Vagina (tissue), 2 donors: ENCODE measurements at places on chromosomes 1 and 21.

DNA sequence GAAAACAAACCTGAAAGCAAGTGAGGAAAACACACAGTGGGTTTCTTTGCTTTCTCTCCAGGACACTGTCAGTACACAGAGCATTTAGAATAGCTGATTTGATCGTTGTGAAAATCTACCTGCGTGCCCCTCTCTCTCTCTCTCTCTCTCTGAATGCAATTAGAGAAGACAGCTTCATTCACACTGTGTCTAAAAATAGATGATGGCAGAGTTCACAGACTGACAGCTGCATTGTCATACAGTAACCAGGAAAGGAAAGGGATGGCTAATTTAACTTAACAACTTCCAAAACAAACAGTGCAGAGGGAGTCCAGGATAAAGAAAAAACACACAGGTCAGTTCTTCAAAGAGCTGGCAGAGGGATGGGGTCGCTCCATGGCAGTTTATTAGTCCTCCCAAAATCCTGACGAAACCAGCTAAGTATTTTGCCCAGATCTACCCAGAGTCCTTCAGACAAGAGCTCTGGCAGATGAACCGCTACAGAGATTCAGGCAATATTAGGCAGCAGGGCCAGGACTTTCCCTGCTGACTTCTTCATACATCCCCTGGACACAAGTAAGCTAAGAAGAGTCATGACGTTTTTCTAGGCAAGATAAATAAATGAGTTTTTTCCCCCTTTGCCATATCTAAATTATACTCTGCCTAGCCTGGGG, 58.9 kb downstream of the WLS start:
- no peak for DNase-seq

DNA sequence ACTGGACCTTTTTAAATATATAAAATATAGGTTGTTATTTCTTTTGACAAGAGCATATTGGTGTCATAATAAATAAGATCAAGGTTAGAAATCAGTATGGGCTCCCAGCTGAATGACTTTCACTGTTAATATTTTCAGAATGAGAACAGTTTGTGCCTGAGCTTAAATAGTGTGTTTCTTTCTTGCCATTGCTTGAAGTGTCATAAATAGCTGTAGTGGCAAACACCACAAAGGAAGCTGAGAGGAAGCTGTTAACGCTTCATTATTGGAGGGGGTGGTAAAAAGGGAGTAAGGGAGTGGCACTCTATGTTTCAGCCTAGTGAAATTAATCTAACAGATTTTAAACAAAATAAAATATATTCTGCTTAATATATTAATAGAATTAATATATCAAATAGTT, 1089.8 kb upstream of the NCAM2 start:
- DNase-seq, result no peak

GRCh38 chr1:22650089-22650693, 2.8 kb upstream of the C1QB start:
- DNase-seq, result no peak

- DNase-seq, result no peak
These were observed 4.0 kb upstream of the HSD3B2 start for GRCh38 chr1:119410961-119411360.

GRCh38 chr1:33880305-33880704, 16.4 kb downstream of the HMGB4 start:
- no peak for DNase-seq

DNA sequence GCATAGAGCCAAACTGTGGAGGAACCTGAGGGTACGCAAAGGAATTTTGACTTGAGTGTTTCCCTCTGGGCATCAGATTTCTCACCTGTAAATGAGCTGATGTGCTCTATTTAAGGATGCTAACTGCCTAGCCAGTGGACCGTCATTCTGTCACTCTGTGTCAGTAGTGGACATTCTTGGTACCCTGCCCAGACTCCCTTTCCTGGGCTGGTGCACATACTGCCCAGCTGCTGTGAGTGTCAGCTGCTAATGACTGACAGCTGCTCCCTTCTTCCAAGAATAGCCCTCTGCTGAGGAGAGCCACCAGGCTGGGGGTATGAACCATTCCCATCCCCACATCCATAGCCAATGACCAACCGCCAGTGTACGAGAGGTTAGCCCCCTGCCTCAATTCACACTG, 193.1 kb upstream of the DAB1 start:
- no peak for DNase-seq

DNA sequence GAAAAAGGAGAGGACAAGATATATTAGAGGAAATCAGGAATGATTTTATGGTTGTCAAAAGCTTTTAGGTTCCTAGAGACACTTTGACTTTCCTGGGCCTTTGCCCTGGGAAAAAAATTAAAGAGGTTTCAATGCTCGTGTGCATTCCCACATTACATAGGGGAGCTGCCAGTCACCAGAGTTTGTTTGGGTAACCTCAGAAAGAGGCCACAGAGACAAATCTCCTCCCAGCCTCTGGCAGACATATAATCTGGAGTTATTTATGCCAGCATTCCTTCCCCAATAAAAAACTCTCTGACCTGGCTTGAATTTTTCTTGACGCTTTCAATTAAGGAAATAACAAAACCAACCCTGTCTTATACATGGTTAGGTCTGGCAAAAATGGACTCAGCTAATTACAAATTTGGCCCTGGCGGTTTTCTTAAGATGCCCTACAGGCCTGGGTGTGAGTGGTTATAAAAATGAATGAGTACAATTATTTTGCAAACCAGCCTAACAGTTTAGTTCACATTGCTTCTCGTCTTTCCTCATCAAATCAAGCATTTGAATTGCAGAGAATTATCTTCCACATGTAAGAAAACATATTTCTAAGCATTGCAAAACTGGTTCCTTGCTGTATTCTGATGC, 63.7 kb downstream of the WLS start:
- no peak for DNase-seq

DNA sequence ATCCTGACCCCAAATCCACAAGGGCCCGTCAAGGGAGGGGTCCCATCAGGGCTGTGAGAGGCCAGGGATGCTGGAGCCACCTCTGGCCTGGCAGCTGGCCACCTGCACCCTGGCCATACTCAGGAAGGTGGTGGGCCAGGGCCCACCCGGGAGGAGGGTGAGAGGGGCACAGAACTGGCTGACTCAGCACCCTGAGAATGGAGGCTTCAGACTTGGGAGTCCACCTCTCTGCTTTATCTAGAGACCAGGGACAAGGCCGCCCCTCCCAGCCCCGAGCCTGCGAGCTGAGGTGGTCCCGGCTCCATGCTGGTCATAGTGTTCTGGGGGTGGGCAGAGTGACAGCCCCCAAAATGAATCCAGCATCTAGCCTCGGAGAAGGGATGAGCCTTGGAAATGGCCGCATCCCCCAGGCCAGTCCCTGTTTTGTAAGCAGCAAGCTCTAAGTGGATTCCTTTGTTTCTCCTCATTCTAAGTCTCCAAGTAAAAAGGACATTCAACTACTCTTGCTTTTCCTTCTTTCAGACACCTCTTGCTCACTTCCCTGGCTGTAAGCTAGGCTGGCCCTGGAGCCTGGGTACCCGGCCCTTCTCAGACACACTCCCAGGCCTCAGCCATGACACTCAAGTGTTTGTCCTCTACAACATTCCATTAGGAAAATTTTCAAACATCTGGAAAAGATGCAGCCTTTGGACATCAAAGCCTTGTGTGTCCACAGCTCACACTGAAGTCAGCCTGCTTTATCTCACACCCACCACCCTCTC, 12.3 kb downstream of the WNT3A start:
- no peak for DNase-seq

- no peak for DNase-seq
These were observed 14.0 kb downstream of the SLC37A1 start for GRCh38 chr21:42527489-42528158.

GRCh38 chr1:171251042-171251951, 3.0 kb downstream of the FMO1 start:
- no peak for DNase-seq

- DNase-seq, result no peak
These were observed 12.3 kb downstream of the AHDC1 start for GRCh38 chr1:27591622-27592021.

DNA sequence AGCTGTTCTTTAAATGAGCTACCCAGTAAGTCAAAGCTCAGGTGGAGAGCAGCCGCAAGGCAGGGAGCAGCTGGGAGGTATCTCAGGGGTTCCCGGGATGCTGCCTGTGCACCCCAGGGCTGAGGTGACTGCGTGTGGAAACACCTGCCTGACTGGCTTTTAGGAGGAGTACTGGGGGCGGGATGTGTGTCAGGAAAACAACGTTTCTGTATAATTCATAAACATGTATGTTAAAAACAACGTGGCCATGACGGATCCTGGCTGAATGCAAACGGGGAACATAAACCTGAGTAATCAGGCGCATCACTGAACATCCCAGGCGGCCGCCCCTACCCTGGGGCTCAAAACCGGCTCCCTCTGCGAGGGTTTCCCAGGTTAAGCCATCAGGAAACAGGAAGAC, 1.5 kb downstream of the C1orf159 start:
- DNase-seq, result no peak

GRCh38 chr1:10522322-10522860, 47.6 kb downstream of the PEX14 start:
- DNase-seq, result no peak

GRCh38 chr1:113567427-113567826, 177.1 kb downstream of the MAGI3 start:
- DNase-seq, result no peak

DNA sequence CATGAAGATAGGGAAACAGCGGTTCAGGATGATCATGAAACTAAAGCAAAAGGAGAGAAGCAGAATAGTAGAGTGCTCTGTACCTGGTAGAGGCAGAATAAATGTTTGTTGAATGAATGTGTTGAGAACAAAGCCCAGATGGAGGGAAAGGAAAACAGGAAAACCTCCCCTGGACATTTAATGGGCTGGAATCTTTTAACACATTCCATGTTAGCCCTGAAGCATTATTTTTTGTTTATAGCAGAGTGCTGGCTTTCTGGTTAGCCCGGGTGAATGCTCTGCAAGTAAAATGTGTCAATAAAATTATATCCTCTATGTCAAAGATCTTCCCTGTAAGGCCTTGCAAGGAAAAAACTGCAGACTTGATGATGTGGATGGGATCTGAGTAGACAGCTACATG, 60.2 kb downstream of the ABCA4 start:
- no peak for DNase-seq

DNA sequence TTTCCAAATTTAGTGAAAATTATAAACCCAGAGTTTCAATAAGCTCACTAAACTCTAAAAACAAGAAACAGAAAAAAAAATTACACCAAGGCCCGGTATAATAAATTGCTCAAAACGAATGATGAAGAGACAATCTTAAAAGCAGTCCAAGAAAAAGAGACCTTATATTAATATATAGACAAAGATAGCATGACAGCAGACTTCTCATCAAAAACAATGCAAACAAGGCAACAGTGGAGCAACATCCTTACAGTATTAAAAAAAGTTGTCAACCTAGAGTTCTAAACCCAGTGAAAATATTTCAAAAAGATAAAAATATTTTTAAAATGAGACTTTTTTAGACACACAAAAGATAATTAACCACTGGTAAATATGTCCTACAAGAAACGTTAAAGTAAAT, 46.7 kb downstream of the KIFAP3 start:
- DNase-seq, result no peak

- DNase-seq, result no peak
These were observed 4.2 kb downstream of the CACHD1 start for GRCh38 chr1:64474133-64474532.

- DNase-seq, result no peak
These were observed 623.4 kb upstream of the ADAMTS5 start for GRCh38 chr21:27590271-27590670.

- no peak for DNase-seq
These were observed 5.7 kb downstream of the RAP1A start for GRCh38 chr1:111625276-111625675.

DNA sequence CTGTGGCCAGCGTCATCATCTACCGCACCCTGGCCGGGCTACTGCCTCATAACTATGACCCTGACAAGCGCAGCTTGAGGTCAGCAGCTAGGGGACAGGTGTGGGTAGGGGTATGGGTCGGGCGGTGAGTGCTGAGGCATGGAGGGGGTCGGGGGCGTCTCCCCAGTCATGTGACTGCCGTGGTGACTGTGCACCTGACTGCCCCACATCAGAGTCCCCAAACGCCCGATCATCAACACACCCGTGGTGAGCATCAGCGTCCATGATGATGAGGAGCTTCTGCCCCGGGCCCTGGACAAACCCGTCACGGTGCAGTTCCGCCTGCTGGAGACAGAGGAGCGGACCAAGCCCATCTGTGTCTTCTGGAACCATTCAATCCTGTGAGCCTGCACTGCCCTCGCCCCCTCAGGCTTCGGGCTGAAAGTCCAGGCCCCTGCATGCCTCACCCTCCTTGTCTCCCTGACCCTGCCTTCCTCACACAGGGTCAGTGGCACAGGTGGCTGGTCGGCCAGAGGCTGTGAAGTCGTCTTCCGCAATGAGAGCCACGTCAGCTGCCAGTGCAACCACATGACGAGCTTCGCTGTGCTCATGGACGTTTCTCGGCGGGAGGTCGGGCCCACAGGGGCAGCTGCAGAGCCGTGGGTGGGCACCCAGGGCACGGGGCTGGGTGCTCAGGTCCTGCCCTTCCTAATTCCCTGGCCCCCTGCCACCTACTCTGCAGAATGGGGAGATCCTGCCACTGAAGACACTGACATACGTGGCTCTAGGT, 13.5 kb downstream of the PSRC1 start:
- no peak for DNase-seq

- no peak for DNase-seq
These were observed at the start of gene OR10Z1 for GRCh38 chr1:158604968-158605367. OR10Z1 (plus strand) TSS chr1:158605268; CDS start chr1:158606439, 1,171 bp downstream.

- no peak for DNase-seq
These were observed 1532.1 kb upstream of the TPTE start for GRCh38 chr21:8989261-8989711.

GRCh38 chr1:245606157-245606725, 451.5 kb downstream of the KIF26B start:
- no peak for DNase-seq

- no peak for DNase-seq
These were observed 2.3 kb upstream of the CELA2A start for GRCh38 chr1:15454256-15454655.

DNA sequence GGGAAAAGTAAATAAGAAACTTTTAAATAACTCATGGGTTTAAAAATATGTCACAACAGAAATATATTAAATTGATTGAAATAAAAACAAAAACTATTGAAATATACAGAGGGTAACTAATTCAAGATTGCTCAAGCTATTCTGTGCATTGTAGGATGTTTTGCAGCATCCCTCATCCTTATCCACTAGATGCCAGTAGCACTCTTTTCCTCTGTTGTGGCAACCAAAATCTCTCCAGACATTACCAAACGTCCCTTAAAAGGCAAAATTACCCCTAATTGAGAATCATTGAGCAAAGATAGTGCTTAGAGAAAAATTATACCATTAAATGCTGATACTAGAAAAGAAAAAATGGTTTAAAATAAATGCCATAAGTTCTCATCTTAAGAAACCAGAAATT, 682.6 kb downstream of the RWDD3 start:
- no peak for DNase-seq

DNA sequence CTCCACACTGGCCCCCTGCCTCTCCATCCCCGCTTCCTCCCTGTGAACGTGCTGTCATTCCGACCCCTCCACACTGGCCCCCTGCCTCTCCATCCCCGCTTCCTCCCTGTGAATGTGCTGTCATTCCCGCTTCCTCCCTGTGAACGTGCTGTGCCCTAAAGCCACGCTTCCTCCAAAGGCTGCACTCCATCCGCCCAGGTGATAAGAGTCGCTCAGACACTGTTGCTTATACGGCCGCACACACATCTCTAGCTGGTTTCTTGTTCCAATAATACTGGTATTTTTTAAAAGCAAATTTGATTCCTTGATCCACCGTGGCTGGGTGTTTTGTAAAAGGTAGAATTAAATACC, 39.3 kb upstream of the TSPEAR start:
- no peak for DNase-seq

GRCh38 chr1:203402629-203403337, 51.9 kb upstream of the FMOD start:
- no peak for DNase-seq

GRCh38 chr1:78721136-78721535, 71.5 kb downstream of the IFI44 start:
- DNase-seq, result no peak
